NCI-H2171 (cell line): ENCODE measurements at places on chromosomes 12 and 14.

GRCh38 chr12:60014436-60014835 is 418.6 kb downstream of the SLC16A7 start:
- DNase-seq = no peak

DNA sequence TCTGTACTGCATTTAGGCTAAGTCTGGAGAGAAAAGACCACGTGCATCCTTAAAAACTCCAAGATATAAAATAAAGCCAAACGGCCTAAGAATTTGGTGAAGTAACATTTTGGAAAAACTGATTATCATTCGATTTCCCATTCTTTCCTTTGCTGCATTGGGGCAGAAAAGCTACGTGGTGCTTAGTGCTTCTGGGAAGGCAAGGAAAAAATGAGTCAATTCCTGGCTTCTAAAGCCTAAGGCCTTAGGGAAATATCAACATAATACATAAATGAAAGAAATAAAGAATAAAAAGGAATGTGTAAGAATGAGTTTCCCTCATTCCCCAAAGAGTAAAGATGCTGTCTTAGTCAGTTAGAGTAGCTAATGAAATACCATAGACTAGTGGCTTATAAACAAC is 520.5 kb downstream of the GLT1D1 start:
- DNase-seq = no peak

- DNase-seq = no peak
Measured at GRCh38 chr14:64364907-64365306, 23.2 kb upstream of the MTHFD1 start.

DNA sequence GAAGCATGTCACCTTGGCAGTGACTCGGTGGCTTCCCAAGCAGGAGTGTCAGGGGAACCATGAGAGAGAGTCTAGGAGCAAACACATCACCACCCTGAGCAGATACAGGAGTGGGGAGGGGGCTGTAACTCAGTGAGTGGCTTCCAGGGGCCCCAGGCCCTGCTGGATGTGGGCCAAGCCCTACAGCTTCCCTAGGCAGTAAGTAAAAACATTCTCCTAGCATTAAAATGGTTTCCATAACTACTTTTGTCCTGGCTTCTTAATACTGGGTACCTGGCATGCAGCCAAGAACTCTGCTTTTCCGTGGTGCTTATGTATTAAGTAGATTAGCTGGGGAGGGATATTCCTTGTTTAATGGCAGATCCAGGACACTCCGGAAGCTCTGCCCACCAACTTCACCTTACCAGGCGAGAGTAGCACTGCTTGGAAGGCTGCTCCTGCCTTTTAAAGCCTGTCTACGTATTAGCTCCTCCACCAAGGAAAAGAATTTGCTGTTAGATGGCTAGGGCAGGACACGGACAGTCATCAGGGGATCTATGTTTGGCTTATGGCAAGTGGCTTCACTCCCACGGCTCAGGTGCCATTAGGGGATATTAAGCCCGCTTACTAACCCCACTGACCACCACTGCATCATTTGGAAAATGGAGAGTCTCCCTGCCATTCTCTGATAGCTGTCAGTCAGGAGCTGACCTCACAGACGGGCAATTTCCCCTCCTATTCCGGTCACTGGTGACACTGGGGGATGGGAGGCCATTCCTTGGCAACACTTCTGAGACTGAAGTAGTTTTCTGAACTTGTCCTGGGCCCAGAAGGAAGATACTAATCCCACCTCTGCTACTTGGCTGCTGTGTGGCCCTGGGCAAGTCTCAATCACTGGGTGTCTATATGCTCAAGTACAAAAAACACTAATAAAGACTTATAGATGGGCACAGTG is 22.8 kb downstream of the OTUB2 start:
- no peak for DNase-seq

- no peak for DNase-seq
Measured at GRCh38 chr14:92389598-92390158, 66.7 kb downstream of the SLC24A4 start.

- DNase-seq = no peak
Measured at GRCh38 chr12:7678744-7679143, 13.0 kb upstream of the APOBEC1 start.

GRCh38 chr12:99859126-99859525 is 125.6 kb downstream of the ANKS1B start:
- no peak for DNase-seq

- DNase-seq = no peak
Measured at GRCh38 chr12:106919910-106920544, 35.7 kb upstream of the TMEM263 start.

GRCh38 chr14:99261912-99262787 is 9.8 kb downstream of the BCL11B start:
- DNase-seq = no peak

GRCh38 chr12:94879542-94879941 is 124.0 kb downstream of the NDUFA12 start:
- no peak for DNase-seq
